ENCODE measurements at places on chromosomes 5 and 9. TPM values are rescaled to one million over a fixed set of nuclear protein-coding genes. Genes with fewer than 3 reads are reported as not detected.

Gene PCDHB9
- 0.49 TPM for polyA plus RNA-seq

Gene GALNT12
- 4.8 TPM for polyA plus RNA-seq

- no peak for DNase-seq
Measured at GRCh38 chr9:109556061-109556460, 58.0 kb upstream of the PTPN3 start.

DNA sequence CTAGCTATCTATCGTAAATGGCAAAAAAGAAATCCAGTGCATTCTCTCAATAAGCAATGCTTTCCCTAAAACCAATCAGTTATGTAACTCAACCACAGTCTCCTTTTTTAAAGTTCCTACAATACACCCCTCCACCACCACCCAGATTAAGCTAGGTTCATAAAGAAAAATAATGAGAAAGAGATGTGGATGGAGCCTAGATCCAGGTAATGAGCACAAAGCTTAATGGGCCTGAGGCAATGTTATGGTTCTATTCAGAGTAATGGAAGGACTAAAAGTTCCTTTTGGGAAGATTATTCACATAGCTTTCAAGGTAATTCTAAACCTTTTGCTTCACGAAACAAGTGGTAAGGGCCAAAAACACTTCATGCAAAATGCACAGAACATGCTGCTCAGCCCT, 113.5 kb downstream of the MPDZ start:
- DNase-seq: no peak

GRCh38 chr5:10576121-10576789, 12.4 kb downstream of the ANKRD33B start:
- DNase-seq: no peak

- DNase-seq: no peak
Measured at GRCh38 chr9:131728961-131729360, 10.9 kb downstream of the RAPGEF1 start.

- DNase-seq: no peak
Measured at GRCh38 chr5:31981361-31981945, 192.7 kb downstream of the GOLPH3 start.

GRCh38 chr5:104789366-104789765, 1226.8 kb upstream of the NUDT12 start:
- DNase-seq: no peak

Gene NR6A1
- polyA plus RNA-seq: 0.23 TPM

Gene FOXD4L6
- not detected for polyA plus RNA-seq

DNA sequence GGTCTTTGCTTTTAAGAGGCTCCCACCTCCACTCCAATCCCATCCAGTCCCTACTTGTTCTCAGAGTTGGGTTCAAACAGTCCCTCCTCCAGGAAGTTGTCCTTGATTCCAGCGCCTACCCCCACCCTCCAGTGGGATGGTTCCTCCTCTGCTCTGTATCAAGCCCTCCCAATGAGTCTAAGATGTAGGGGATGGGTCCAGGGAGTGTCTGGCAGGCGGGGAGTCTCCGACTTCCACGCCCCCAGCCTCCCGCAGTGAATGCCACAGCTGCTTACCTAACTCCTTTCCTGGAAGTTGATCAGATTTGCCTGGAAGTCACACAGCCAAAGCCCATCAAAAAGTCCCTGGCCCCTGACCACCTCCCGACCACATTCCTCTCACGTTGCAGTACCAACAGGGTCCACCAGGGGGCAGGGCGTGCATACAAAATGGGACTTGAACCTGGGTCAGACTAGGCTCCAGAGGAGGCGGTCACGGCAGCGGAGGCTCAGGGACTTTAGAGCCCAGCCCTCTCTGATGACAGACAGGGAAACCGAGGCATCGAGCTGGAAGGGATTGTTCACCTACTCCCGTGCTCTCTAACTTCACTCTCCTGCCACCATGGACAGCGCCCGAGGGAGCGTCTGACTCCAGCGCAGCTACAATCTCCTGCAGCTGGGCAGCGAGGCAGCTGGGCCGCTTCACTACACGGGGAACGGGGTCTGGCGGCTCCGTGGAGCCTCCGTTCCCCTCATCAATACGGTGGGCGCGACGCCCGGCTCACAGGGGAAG, 25.0 kb upstream of the TDRD7 start:
- DNase-seq: no peak

- no peak for DNase-seq
Measured at GRCh38 chr5:174412374-174412773, 312.0 kb upstream of the MSX2 start.

- DNase-seq: no peak
Measured at GRCh38 chr5:93277051-93277450, 304.0 kb downstream of the NR2F1-AS1 start.

GRCh38 chr5:138645778-138646575, 70.8 kb upstream of the HSPA9 start:
- DNase-seq: no peak

DNA sequence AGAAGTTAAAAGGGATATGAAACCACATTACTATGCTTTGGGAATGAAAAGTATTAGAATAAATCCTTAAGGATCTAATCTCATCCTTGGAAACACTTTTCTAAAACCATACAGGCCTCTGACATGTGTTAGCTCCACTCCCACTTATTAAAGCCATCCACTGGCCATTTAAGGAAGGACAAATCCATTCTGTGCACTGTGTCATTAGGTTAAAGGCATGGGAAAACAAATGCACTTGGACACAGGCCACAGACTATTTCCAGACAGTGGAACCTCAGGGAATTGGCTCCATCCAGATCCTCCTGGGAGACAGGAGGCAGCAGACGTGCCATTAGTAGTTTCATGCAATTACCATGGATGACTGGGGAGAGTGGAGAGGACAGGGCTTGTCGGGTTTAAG, 454.9 kb downstream of the ENC1 start:
- no peak for DNase-seq

- DNase-seq: peak; percentile 3
Measured at GRCh38 chr5:147223948-147224791, 10.7 kb upstream of the STK32A start.

Gene ADGRD2
- polyA plus RNA-seq: not detected

DNA sequence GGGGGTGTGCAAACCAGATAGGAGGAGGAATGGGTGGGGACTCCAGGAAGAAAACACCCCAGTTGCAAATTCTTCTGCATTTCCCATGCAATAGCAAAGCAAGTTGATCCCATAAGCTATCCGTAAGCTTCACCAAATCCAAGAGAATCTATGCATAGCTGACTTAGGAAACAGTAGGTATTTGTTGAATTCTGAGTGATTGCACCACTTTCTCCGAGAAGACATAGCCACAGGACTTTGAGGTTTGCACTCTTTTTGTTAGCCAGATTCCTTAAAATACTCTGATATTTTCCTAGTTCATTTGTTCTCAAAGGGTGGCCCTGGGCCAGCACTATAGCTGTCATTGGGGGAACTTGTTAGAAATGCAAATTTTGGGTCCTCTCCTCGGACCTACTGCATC, 271.9 kb downstream of the SLIT3 start:
- no peak for DNase-seq

- no peak for DNase-seq
Measured at GRCh38 chr5:171162596-171162995, 146.5 kb upstream of the TLX3 start.

Gene ADGRV1
- 0.15 TPM for polyA plus RNA-seq

DNA sequence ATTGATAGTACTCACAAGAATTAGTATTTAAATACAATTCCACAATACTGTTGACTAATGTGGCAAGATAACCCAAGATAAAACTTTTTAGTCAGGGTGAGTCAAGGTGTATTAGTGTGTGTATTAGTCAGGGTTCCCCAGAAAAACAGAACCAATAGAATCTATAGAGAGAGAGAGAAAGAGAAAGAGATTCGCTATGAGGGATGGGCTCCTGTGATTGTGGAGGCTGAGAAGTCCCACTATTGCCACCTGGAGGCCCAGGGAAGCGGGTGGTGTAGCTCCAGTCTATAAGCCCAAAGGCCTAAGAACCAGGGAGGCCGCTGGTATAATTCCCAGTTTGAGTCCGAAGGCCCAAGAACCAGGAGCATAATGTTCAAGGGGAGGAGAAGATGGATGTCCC, 10.0 kb upstream of the SHISAL2B start:
- no peak for DNase-seq

GRCh38 chr5:4216142-4216541, 620.5 kb downstream of the IRX1 start:
- DNase-seq: no peak

Gene SPIN1
- polyA plus RNA-seq: 53.4 TPM

DNA sequence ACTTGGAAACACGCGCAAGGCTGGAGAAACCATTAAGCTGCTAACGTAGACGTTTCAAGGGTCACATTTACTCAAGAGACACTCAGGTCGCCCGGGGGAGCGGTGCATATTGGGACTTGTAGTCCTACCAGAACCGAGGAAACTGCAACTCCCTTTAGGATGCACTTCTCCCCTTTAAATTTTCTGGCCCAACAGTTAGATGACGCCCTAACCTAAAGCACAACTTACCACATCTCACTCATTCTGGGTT, 384 bp upstream of the DMXL1 start:
- DNase-seq: no peak

Gene DND1
- 0.21 TPM for polyA plus RNA-seq

Gene CKMT2
- 0.10 TPM for polyA plus RNA-seq

Gene FOXI1
- polyA plus RNA-seq: not detected

Gene ANKRD31
- polyA plus RNA-seq: 0.07 TPM

DNA sequence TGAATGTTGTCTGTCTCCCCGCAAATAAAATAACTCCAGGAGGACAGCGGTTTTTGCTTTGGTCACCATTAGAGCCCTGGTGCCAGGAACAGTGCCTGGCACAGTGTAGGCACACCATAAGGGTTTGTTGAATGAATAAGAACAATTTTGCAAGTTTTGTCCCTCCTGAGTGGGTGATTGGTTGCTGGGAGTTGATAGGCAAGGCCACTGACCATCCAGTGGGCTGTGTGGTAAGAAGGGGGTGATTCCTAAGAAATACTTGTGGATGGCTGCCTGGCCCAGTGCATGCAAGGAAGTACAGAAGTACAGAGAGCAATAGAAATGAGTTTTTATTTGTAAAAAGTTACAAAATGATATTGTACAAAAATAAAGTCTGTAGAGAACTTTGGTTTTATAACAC, 27.5 kb downstream of the GDNF start:
- DNase-seq: no peak

All from BJ (cell line).